RWPE1 (cell line): ENCODE measurements at places on chromosomes 7 and 10.

- no peak for DNase-seq
Measured at GRCh38 chr7:1708596-1709251, 38.6 kb downstream of the ELFN1 start.

DNA sequence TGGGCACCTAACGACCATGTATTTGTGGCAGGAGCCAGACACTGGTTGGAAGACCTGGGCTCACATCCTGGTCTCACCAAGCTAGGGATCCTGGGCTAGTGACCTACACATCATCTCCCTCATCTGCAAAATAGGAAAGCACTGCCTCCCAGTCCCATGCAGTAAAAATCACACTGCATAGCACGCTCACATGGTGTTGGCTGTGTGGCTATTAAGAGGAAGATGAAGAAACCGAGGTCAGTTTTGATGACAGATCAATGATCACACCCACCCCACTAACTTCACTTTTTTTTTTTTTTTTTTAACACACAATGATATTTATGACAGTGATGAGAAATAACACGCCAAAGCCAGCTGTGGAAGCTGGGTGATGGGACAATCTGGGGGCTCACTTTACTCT lies 146.5 kb downstream of the RNF216 start:
- DNase-seq: no peak

GRCh38 chr10:78690354-78691111 lies 378.2 kb upstream of the ZMIZ1 start:
- DNase-seq: no peak

- no peak for DNase-seq
Measured at GRCh38 chr10:77308084-77308732, 329.4 kb downstream of the KCNMA1 start.

GRCh38 chr7:143013473-143013872 lies 13.5 kb downstream of the OR9A2 start:
- DNase-seq: no peak

DNA sequence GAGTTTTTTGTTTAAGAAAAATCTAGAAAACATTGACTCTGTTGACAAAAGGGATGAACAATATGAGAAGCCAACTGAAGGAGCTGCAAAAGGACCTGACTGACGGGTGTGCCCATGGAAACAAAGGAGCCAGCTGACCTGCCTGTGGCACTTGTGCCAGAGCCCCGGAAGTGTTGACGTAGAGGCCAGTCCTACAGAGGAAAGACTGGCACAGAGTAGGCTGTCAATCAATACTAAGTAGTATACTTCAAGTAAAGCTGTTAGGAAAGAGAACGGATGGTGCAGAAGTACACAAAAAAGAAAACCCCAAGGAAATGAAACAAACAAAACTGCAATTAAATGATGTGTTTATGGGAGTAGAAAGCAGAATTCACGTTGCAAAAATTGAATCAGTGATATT lies 19.0 kb upstream of the ABI1 start:
- no peak for DNase-seq
